Right renal cortex interstitium (tissue), 3 donors: ENCODE measurements at places on chromosomes 3 and 15. TPM values are rescaled to one million over a fixed set of nuclear protein-coding genes. Genes with fewer than 3 reads are reported as not detected.

- DNase-seq: no peak
Observed at GRCh38 chr15:99435113-99435695, 130.6 kb upstream of the MEF2A start.

GRCh38 chr3:96852849-96853248 is 38.5 kb downstream of the EPHA6 start:
- DNase-seq: no peak

DNA sequence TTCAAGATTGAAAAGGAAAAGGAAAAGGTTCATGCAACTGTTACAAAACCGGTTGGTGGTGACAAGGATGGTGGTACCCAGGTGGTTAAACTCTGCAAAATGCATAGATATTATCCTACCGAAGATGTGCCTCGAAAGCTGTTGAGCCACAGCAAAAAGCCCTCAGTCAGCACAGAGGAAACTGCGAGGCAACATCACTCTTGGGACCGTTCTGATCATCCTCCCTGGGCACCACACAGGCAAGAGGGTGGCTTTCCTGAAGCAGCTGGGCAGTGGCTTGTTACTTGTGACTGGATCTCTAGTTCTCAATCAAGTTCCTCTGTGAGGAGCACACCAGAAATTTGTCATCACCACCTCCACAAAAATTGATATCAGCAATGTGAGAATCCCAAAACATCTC is 86.9 kb downstream of the PLCH1 start:
- no peak for DNase-seq

DNA sequence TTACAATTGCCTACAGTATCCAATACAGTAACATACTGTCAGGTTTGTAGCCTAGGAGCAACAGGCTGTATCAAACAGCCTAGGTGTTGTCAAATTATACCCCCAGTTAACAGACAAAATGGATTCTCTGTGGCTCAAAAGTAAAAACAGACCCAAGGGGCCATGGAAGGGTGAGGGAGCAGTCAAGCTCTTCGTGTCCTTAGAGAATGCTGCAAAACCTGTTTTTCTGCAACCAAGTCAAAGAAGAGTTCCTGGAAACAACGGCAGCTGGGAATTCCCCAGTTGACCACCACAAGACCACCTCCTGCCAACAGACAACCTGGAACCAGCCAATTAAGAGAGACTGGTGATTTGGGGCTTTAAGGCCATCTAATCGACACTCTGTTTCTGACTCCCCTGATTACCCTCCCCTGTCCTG is 11.1 kb upstream of the THUMPD3 start:
- no peak for DNase-seq

- peak; percentile 75 for DNase-seq
Observed at GRCh38 chr3:33658991-33659848, 58.8 kb downstream of the CLASP2 start.

DNA sequence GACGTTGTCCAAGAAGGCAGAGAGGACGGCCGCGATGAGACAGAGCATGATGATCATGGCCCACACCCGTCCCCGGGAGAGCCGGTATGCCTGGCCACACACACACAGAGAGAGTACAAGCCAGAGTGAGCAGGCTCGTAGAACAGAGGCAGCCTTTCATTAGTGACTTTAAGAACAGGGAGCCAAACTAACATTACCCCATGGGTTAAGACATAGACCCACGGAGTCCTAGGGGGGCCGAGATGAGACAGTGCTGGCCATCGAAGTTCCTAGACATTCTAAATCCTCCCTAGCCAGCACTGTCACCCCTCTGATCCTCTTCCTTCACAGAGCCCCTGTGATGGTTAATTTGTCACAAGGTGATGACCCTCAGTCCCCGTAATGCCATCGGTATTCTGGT is 114.0 kb downstream of the OCA2 start:
- no peak for DNase-seq

GRCh38 chr3:15405448-15406050 is 21.8 kb downstream of the METTL6 start:
- DNase-seq: peak; percentile 32

- no peak for DNase-seq
Observed at GRCh38 chr3:119632829-119633228, 27.6 kb downstream of the POPDC2 start.

GRCh38 chr3:177196456-177197040 is 734 bp downstream of the TBL1XR1 start:
- no peak for DNase-seq

DNA sequence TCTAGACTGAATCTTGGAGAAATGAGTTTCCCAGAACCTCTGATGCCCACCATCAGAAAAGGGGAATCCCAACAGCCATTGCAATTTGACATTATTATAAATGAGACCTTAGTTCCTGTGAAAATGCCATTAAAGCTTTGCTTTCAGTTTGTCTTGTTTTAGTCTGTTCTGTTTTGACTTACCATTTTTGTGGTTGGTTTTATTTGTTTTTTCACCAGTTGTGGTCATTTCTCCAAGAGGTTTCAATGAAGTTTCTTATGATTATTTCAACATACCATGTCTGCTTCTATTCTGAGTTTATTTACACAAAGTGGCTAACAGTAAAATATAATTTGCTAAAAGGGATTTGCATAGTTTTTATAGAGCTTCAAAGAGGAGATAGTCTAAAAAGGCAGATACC is 175.0 kb upstream of the MCTP2 start:
- no peak for DNase-seq

DNA sequence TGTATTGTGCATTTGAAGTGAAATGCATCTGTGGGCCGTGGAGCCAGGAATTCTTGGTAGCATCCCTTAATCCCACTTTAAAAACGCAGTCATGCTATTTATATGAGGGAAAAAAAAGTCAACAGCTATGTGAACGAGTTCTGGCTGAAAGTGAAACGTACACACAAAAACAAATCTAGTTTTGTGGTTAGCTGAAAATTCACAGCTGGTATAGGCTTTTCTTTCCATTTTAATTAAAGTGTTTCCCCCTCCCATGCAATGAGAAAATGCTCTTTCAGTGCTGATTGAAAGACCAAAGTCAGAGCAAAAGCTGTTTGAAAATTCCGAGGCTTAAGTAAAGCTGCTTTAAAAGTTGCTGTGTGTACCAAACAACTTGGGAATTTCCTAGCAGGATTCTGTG is 297.4 kb downstream of the PLCL2 start:
- DNase-seq: no peak

- DNase-seq: no peak
Observed at GRCh38 chr3:45252826-45253225, 26.7 kb upstream of the TMEM158 start.

DNA sequence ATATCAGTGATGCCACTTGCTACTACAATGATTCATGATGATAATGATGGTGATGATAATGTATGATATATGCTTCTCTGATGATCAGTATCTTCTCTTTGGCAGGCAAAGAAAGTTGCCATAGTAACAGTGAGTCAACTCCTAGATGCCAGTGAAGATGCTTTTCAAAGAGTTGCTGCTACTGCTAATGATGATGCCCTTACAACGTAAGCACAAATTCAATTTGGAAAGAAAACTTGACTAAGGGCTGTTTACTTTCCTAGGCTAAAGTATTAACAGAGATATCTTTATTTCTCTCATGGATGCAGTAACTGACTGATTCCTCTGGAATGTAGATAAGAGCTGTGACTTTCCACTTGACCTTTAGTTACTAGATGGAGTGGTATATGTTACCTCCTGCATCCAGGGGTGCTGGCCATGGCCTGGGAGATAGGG is 27.8 kb downstream of the ADGRG7 start:
- no peak for DNase-seq

GRCh38 chr15:91936182-91936775 is 82.8 kb downstream of the SLCO3A1 start:
- DNase-seq: no peak

- DNase-seq: no peak
Observed at GRCh38 chr15:69324565-69324964, 25.9 kb downstream of the PAQR5 start.

- DNase-seq: no peak
Observed at GRCh38 chr3:125203731-125204130, 8.8 kb downstream of the SLC12A8 start.

DNA sequence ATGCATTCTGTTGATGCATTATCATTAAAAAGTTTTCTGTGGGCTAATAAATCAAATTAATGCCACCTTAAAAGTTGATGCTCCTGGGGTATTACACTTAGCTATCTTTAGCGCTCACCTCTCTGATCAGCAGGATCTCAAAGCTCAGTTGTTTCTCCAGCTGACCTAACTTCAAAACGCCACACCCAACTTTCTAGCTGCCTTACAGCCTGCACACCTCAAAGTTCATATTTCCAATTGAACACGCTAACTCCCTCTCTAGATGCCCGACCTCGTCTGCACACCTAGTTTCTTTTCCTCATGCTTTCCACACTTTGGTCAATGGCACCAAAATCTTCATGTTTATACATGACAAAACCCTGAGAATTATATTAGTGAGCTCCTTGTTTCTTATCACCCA is 98.2 kb upstream of the AGTR1 start:
- DNase-seq: no peak

DNA sequence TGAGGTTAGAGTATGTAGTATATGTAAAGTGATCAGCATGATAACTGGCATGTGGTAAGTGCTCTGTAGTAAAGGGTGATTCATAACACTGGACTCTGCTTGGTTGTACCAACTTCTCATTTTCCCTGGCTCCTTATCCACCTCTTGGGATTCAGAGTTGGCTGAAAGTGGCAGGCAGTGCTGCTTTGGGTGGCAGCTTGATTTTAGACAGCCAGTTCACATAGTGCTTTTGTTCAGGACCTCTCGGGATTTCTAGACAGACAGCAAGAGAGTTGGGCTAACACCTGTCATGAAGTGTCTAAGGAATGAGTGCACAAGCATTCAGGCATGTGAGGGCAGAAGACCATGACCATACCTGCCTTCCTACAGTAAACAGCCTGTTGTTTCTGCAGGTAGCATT is 69.0 kb downstream of the RBM6 start:
- no peak for DNase-seq

DNA sequence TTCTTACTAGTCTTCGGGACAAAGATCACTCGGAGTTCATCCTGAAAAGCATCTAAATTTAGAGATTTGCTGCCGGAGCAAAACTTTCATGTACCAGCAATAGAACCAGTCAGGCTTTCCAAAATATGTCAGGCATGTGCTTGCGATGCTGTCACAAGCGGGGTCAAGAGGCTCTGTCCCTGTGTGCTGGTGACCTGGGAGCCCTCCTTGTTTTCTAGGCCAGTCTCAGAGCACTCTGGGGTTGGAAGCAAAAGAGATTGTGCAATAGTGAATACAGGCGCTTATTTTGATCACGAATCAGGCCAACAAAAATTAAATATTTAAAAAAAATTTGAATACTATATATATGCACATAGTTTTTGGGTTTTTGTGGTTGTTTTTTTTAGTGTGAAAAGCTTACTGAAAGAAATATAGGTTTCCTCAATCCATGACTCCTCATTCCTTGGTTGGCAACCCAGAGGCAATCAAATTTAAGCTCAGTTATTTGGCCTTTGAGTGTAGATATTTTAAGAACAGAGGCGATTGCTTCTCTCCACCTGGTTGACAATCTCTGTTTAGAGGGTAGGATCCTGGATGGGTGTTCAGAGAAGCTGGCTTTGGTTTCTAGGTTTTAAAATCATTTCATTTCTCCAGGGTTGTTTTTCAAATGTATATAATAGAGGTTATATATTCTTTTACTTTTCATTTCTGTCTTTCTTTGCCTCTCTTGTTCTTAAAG is 8.4 kb upstream of the KLHL24 start:
- DNase-seq: no peak

- no peak for DNase-seq
Observed at GRCh38 chr3:35067750-35068149, 571.6 kb upstream of the ARPP21 start.

GRCh38 chr3:56468184-56469106 is at the start of gene ERC2:
Gene ERC2, minus strand, starts transcription at chr3:56468467.
- DNase-seq: no peak

DNA sequence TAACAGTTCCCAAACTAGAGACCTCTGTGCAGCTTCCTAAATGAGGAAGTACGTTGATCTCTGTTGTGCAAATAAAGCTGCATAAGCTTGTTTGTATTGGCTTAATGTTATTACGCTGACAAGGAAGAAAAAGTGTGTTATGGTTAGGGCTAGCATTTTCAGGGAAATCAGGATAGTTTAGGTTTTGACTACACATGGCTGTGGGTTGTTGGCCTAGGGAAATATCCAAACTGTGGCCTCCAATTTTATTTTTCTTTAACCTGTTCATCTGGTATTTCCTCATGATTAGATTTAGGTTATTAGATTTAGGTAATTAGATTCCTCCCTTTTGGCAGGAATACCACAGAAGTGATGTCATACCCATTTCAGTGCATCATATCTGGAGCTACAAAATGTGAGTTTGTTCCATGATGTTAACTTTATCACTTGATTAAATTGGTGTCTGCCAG is 8.7 kb upstream of the MCCC1 start:
- no peak for DNase-seq

- no peak for DNase-seq
Observed at GRCh38 chr3:39639344-39640236, 169.8 kb upstream of the MYRIP start.

- no peak for DNase-seq
Observed at GRCh38 chr15:100737214-100737613, 134.8 kb downstream of the ASB7 start.

- no peak for DNase-seq
Observed at GRCh38 chr3:61117045-61117898, 134.0 kb downstream of the FHIT start.

GRCh38 chr3:159250961-159251360 is 449.1 kb downstream of the MFSD1 start:
- DNase-seq: no peak

GRCh38 chr15:65914981-65915925 is 46.0 kb downstream of the RAB11A start:
- DNase-seq: no peak

Gene TRAT1
- 0.12 TPM for polyA plus RNA-seq

Gene COL8A1
- 5.3 TPM for polyA plus RNA-seq

Gene CHRNB4
- 3.1 TPM for polyA plus RNA-seq

Gene SLC15A2
- polyA plus RNA-seq: 13.6 TPM

Gene PLOD2
- 163 TPM for polyA plus RNA-seq

Gene CHRM5
- 0.07 TPM for polyA plus RNA-seq

Gene LDHAL6B
- 0.11 TPM for polyA plus RNA-seq

Gene MCF2L2
- 0.37 TPM for polyA plus RNA-seq

Gene ITIH1
- not detected for polyA plus RNA-seq

Gene POLQ
- polyA plus RNA-seq: 4.9 TPM

Gene PAQR9
- 0.47 TPM for polyA plus RNA-seq

Gene CTXND1
- polyA plus RNA-seq: 13.4 TPM

Gene GREM1
- 0.12 TPM for polyA plus RNA-seq

Gene MUSTN1
- 0.22 TPM for polyA plus RNA-seq

Gene ACAP2
- 30.2 TPM for polyA plus RNA-seq

Gene ZNF592
- 28.4 TPM for polyA plus RNA-seq

Gene LTF
- polyA plus RNA-seq: 2.6 TPM

Gene NDN
- 77.2 TPM for polyA plus RNA-seq

Gene ANKRD63
- 0.14 TPM for polyA plus RNA-seq

Gene ALDH1A3
- 3.3 TPM for polyA plus RNA-seq

Gene ADAMTS9
- polyA plus RNA-seq: 151 TPM

Gene A4GNT
- 0.96 TPM for polyA plus RNA-seq
